ENCODE measurements at places on chromosomes 5 and 9.

GRCh38 chr5:96807075-96807654, 580 bp downstream of the ERAP1 start:
- DNase-seq = no peak

- DNase-seq = no peak
Observed at GRCh38 chr5:136040746-136041415, 12.1 kb downstream of the TGFBI start.

DNA sequence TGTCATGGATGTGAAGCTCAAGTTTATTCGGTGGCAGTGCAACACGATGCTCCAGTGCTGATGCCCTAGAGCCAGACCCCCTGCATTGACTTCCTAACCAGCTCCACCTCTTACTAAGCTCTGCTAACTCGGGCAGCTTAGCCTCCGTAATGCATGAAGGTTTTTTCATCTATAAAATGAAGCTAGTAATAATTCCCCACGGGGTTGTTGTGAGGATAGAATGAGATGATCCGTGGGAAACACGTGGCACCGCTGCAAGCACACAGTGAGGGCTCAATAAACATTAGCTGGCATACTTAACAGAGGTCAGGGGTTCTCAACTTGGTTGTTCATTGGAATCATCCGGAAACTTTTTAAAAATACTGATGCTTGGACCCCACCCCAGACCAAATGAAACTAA, 6.8 kb downstream of the ENC1 start:
- DNase-seq = no peak

DNA sequence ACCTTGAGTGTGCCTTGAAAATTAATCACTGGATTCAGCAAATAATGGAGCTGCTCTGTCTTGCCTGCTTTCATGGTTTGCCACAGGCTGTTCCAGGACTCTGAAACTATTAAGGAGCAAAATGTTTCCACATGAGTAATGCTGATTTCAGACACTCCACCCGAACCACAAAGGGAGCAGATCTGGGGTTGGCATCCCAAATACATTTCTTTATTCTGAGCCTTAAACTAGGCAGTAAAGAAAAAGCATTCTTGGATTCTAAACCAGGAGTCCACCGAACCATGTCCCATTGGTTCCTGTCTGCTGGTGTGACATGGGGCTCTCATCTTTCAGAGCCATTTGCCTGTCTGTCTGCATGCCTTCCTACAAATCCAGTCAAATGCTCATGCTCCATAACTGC, 10.1 kb upstream of the C1QTNF3 start:
- DNase-seq = no peak

GRCh38 chr5:95915999-95916686, 45.5 kb downstream of the ELL2 start:
- no peak for DNase-seq

DNA sequence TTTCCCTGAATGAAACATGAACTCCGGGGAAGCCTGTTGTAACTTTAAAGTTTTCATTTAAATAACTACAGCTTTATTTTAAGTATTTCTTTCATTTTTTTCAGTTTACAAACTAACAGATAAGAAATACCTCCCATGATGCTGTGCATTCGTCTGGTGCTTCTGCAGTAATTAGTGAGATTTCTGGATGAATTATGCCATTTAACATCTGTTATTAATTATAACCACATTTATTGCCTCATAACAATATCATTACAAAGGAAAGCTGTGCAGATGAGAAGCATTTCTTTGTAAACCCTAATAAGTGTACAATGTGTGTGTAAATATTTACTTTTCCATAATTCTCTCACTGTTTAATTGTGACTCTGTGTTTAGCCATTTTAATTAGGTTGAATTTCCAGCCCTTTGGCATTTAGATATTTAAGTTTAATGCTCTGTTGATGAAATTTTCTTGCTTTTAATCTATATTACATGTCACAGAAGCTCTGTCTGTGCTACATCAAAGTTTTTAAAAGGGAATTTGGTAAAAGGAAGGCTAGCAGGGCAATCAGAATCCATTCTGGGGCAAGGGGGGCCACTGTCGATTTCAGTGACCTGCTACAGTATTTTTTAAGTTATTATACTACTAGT, 418.0 kb downstream of the SPATA31D1 start:
- no peak for DNase-seq

GRCh38 chr9:124038239-124038638, 26.7 kb downstream of the LHX2 start:
- no peak for DNase-seq

DNA sequence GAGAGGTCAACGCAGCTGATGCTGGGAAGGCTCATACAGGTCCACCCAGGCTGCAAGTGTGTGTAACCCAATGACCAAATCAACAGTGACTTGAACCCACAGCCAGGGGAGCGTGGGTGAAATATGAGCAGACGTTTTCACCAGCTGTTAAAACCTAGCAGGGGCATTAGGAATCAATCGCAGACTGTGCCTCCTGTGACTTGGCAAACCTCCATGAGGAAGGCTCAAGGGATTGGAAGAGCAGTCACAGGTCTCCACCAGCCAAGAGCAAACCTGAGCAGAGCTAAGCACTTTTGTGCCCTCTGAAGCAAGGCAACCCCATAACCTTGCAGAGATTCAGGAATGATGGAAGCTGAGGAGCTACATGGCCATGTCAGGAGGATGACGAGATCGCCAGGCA, 25.5 kb downstream of the INSYN2B start:
- no peak for DNase-seq

GRCh38 chr5:125298258-125298657, 551.8 kb upstream of the ZNF608 start:
- DNase-seq = no peak
